ENCODE measurements at places on chromosomes 6 and 20. TPM values are rescaled to one million over a fixed set of nuclear protein-coding genes. Genes with fewer than 3 reads are reported as not detected.

GRCh38 chr6:106163446-106163965 lies 77.4 kb downstream of the PRDM1 start:
- DNase-seq: no peak

DNA sequence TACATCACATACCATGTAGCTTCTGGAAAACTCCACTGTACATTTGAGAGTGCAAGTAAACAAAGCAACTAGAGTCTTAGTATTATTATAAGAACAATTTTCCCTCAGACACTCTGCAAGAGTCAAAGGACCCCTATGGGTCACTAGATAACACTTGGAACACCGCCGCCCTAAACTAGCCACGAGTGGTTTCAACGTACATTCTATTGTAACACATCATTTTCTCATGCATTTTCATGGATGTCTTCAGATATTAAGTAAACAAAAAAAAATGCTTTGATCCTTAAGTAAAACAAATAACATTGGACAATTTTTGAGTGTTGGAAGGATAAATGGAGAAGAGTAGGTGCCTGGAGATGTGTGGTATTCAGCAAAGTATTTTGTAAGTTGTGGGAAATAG lies 3.2 kb upstream of the RNF146 start:
- no peak for DNase-seq

DNA sequence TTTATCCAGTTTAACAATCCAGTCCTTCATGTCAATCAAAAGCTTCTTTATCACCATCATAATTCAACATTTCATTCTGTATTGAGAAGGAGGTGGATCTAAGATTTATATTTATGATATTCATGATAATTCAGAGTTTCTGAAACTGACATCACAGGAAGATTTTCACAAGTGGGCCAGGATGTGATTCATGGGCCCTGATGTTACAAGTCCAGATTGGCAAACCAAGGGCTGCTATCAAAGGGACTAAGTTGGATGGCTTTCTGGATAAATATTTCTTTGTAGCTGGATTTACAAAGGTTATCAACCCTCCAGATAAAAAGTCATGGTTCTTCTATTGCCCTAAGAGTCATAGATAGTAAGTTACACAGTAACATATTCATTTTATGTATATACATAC lies 866.5 kb downstream of the KIF16B start:
- DNase-seq: no peak

The AVP gene
- not detected for total RNA-seq

The MCHR2 gene
- total RNA-seq: not detected

DNA sequence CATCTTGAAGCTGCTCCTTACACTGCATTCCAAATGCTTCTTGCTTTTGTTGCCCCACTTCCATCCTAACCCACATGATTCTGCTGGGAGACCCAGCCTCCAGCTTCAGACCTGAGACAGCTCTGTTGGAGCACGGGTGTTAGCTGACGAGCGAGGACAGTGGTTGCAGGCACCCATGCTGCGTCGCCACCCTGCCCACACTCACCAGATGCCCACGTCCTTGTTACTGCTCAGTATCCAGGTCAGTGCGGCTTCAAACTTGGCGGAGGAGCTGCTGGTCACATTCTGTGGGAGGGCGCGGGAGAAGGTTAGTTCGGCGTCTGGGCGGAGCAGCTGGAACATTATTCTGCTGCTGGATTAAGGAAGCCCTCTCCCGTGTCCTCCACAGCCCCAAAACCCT lies 9.0 kb downstream of the LEMD2 start:
- no peak for DNase-seq

DNA sequence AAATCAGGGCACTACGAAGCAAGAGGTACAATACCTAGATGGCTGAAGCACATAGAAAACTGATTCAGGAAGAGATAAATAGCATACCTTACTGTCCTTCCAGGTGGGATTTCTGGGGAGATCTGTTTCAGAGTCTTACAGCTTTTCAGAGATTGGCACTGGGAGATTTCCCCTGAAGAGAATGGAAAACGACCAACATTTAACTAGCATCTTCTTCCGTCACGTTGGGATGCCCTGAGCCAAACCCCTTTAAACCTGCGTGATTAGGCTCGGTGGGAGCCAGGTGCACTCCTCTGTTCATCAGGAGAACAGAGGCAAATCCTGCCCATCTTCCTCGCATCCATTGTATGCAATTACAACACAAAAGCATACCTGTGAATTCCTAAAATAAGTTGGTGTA lies 614.5 kb downstream of the HDGFL1 start:
- DNase-seq: no peak

The MAP7 gene
- total RNA-seq: 3.1 TPM

GRCh38 chr6:81226957-81227356 lies 525.5 kb downstream of the TENT5A start:
- no peak for DNase-seq

The BHLHE23 gene
- not detected for total RNA-seq

The TASP1 gene
- 21.2 TPM for total RNA-seq

The SS18L1 gene
- 10.3 TPM for total RNA-seq

DNA sequence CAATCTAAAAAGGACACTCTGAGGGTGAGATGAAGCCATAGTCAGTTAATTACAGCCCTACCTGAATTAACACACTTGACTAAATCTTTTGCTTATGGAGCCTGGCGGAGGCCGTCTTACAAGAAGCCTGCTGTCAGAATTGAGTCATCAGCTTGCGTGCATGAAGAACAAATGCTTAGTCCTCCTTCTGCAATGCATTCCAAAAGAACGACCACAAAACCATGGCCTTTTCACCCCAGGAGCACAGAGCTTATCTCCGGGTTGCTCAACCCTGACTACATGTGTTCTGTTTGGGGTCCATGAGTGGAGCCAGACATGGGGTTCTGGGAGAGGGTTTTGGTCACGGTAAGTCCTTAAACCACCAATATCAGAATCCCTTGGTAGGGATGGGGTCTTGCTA lies 318.1 kb downstream of the CLIC5 start:
- no peak for DNase-seq

GRCh38 chr6:148329596-148330381 lies 12.8 kb upstream of the SASH1 start:
- no peak for DNase-seq

DNA sequence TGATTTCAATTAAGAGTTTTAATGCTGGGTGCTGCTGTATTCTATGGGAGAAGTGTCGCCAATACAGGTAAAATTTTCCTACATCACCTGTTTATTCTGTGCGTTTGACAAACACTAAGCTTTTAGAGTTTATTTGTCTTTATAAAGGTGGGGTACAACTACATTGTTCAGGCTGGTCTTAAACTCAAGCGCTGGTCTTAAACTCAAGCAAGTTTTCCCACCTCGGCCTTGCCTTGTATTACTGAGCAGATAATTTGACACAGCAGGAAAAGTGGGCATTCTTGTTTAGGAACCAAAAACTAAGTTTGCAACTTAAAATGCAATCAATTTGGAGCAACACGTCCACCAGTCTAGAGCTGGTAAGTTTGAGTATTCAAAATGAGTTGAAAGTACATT lies 112.9 kb upstream of the BTN3A2 start:
- DNase-seq: no peak

Measured in posterior vena cava (tissue), 2 donors.